ENCODE measurements at places on chromosomes 5 and 9. TPM values are rescaled to one million over a fixed set of nuclear protein-coding genes. Genes with fewer than 3 reads are reported as not detected.

- no peak for DNase-seq
These were observed 99.4 kb downstream of the LIX1 start for GRCh38 chr5:97042996-97043395.

The ZNF879 gene
- 6.4 TPM for total RNA-seq

The ADAMTS19 gene
- total RNA-seq = 0.38 TPM

The GPR150 gene
- 0.14 TPM for total RNA-seq

DNA sequence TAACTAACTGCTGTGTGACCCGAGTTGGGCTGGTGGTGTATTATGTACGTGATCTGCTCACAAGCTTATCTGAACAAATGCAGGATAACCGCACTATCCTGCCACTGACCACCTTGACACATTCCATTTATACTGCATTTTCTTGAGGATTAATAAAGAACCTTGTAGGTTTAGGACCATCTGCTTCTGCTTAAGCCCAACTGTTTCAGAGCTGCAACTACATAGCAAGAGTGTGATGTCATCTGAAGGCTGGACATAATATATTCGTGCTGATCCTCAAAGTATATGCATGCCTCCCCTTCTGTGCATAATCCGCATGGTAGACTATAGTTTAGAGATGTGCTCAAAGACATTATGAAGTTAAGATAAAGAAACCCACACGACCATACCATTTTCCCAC lies 435.9 kb downstream of the BNC2 start:
- no peak for DNase-seq

The FLT4 gene
- 6.1 TPM for total RNA-seq

The POU5F2 gene
- total RNA-seq = 0.16 TPM

DNA sequence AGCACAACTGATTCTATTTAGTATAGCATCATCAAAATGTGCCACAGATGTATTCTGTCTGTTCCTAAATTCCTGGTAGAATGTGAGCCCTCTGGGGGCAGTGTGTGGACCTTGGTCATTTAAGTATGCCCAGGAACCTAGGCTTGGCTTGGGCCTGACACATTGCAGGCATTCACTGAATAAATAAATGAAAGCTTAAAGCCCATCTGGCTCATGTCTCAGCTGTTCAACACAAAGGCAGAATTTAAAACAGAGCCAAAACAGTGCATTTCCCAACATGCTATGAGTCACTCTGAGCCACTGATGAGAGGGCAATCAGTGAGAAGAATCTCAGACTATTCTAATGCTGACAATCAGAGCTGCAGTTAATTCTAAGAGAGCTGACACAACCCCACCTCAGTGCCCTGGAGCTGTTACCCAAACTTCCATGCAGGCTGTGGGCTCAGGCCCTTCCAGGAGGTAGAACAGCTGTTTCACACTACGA lies 8.1 kb downstream of the FAM193B start:
- no peak for DNase-seq

DNA sequence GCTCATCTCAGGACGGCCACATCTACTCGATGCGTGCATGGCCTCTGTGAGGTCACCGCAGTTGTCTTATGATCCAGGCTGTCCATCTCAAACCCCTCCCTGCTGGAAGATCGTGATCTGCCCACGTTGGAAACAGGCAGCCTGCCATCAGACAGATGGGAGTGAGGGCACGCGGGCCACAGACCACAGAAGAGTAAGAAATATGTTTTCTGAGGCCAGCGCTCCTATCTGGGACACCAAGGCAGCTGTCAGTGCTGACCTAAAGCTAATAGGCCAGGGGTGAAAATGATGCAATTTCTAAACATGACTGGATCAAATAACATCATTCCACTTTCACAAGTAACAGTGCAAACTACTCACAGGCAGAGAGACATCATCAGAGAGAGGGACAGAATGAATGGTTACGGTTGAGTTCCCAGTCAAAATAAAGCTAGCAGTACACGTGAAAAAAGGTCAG lies 57.1 kb upstream of the CER1 start:
- DNase-seq = no peak

The PCDHB12 gene
- 0.69 TPM for total RNA-seq

The TRAPPC13 gene
- total RNA-seq = 23.3 TPM

GRCh38 chr5:155768332-155768731 lies 558.6 kb upstream of the SGCD start:
- no peak for DNase-seq

DNA sequence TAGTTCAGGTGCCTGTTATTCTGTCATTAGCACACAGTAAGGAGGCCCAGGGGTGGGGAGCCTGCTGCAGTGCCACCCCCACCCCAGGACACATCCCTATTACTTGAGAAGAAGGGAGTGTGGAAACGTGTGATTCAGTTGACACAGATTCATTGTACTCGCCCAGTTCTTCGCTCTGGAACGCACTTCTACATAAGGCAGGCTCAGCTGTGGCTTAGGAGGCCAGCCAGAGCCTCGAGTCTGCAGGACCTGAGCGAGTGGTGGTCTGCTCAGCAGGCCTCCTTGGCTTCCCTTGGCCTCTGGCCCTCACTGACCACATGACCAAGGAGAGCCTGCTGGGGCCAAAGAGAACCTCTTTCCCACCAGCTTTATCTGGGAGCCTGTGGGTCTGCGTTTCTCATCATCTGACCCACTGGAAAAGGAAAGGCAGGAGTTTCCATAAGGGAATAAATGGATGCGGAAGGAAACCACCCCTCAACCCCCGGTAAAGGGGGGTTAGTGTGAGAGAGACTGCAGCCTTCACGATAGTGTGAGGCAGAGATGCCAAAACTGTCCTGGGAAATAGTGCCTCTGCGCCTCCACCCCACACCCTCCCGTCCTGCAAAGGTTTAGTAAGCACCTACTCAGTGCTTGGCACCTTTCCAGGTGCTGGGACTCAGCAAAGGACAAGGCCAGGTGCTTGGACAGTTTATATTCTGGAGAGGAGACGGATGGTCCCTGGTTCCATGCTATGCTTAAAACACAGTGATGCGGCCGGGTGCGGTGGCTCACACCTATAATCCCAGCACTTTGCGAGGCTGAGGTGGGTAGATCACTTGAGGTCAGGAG lies 73.7 kb downstream of the PPARGC1B start:
- DNase-seq = no peak

GRCh38 chr9:16029046-16029615 lies 476.3 kb downstream of the CCDC171 start:
- DNase-seq = no peak

The NTNG2 gene
- 1.9 TPM for total RNA-seq

DNA sequence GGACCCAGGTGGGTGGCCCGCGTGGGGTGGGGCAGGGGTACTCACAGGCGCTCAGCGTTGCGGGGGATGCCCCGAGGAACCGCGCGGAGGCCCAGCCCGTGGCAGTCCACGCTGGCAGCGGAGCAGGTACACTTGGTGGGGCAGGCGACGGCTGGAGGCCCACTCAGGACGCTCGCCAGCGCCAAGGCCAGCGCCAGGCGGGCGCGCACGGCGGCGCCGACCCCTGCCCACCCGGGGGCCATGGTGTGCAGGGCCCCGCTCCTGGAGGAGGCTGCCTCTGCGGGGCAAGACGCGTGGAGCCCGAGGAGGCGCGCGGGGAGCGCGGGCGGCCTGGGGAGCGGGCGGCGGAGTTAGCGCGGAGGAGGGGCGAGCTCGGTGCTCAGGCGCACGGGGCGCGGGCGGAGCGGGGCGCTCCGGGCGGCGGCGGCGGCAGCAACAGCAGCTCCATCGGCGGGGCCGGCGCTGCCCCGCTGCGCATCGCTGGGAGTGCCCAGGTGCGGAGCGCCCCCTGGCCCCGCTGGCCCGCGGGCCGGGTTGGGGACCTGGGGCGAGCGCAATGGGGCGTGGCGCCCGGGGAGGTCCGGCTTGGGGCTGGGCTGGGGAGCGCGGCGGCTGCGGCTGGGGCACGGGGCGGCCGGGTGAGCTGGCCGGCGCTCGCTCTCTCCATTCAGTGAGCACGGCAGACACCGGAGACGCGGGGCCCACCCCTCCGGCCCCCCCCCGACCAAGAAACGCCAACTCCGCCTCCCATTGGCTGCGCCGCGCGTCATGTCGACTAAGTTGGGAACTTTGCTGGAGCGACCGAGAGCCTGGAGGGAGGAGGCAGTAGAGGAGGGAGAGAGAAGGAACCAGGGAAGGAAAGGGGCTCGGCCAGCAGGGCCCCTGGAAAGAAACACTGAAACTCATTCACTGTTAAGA lies at the start of gene SLIT3:
Gene SLIT3 (minus strand): TSS at position 672 of the 918 bp plus-strand sequence. CDS start 430 bp downstream, at position 242.
- peak; percentile 74 for DNase-seq

The IRX2 gene
- total RNA-seq = 6.2 TPM

- no peak for DNase-seq
These were observed 288.6 kb downstream of the CDH9 start for GRCh38 chr5:26749829-26750228.

The RETREG1 gene
- 269 TPM for total RNA-seq

- no peak for DNase-seq
These were observed 69.6 kb upstream of the CACNA1B start for GRCh38 chr9:137807721-137808703.

The CYLC2 gene
- total RNA-seq = not detected

DNA sequence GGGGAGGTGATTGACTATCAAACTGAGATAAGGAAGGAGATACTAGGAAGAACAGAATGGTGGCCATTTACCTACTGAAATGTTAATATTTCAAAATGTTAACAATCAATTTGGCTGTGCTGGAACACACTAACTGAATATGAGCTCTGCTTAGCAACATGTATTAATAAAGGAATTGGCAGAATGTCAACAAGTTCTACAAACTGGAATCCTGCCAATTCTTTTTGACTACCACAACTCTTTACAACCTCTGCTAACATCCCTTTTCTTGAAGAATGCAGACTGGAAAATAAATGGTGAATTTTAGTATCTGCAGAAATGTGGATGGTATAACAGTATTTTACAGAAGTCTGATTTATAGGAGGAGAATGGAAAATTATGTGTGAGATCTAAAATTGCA lies 446.4 kb downstream of the ISL1 start:
- DNase-seq = no peak

- no peak for DNase-seq
These were observed 254.6 kb downstream of the FSTL4 start for GRCh38 chr5:133357758-133358157.

The PCDHGA10 gene
- total RNA-seq = 5.0 TPM

DNA sequence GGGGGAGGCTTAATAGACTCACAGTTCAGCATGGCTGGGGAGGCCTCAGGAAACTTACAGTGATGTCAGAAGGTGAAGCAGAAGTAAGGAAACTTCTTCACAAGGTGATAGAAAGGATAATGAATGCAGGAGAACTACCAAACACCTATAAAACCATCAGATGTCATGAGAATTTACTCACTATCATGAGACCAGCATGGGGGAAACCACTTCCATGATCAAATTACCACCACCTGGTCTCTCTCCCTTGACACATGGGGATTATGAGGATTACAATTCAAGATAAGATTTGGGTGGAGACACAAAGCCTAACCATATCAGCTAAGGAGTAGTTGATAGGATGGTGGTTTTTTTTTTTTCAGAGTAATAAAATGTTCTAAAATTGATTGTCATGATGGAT lies 201.8 kb downstream of the CDH12 start:
- DNase-seq = no peak

- no peak for DNase-seq
These were observed 84.5 kb downstream of the ENC1 start for GRCh38 chr5:74556006-74556405.

The ITK gene
- 0.36 TPM for total RNA-seq

DNA sequence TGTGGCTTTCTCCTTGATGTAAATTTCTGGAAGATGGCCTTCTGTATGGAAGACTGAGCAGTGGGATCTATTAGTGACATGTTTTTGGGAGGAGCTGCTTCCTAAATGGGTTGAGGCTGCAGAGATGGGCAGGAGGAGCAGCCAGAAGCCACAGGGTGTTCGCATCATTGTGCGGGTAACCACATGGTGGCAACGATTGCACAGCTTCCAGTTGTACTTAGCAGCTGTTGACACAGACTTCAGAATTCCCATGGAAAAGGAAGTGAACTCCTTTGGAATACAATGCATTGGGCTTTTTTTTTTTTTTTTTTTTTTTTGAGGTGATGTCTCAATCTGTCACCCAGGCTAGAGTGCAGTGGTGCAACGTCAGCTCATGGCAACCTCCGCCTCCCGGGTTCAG lies 297.3 kb downstream of the NR3C1 start:
- no peak for DNase-seq

The TRAF1 gene
- total RNA-seq = 2.6 TPM

DNA sequence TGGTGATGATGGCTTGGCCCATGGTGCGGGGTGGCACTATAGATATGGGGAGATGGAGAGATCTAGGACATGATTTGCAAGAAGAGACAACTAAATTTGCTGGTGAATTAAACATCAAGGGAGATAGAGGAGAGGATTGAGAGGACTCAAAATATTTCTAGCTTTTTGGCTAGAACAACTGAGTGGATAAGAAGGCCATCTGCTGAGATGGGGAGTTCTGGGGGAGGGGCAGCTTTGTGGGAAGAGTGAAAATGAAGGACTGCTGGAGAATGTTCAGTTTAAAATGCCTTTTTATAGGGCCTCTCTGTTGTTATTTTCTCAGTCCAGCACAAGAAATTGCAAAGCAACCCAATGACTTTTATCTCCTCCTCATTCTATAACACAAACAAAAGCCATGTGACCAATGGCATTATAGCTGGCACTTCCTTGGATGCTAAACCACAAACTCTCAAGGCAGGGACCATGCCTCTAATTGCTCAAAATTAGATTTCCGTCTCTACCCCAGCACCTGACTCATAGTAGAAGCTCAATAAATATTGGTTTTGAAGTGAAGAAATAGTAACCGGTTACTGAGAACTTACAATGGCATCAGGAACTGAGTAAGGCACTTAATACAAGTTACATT lies 29.8 kb downstream of the JAKMIP2 start:
- no peak for DNase-seq

GRCh38 chr9:71758277-71758676 lies 10.0 kb downstream of the CEMIP2 start:
- DNase-seq = no peak
